ENCODE measurements at places on chromosomes 1 and 21.

DNA sequence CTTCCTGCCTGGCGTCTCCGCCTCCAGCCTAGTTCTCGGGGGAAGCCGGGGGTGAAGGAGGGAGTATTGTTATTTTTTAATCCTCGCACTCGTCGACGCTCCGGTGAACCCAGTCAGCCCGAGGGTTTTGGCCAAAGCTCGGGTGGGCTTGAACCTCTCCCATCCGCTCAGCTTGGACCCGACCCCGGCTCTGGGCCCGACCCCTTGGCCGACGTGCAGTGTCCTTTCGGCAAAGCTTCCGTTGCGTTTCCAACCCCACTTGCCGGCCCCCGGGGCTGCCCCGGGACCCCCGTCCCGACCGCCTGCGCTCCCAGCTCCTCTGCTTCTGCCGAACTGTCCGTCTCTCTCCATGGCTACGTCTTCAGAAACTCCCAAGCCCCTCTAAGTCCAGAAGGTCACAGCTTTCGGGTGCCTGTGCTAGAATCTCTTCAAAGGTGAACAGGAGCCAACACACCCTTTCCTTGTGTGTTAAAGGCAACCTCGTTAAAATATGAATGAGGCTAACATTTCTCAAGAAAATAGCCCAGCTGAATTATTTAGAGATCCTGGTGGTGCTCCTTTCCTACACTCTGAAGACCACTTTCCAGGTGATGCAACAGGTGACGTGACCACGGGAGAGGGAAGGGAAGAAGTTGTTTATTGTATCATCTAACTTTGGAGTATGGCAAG, 647 bp downstream of the DESI2 start:
- DNase-seq: peak; percentile 49

GRCh38 chr1:59554011-59554663, 257.2 kb downstream of the FGGY start:
- DNase-seq: no peak

- DNase-seq: no peak
These were observed 1.8 kb downstream of the SUMO3 start for GRCh38 chr21:44815852-44816628.

DNA sequence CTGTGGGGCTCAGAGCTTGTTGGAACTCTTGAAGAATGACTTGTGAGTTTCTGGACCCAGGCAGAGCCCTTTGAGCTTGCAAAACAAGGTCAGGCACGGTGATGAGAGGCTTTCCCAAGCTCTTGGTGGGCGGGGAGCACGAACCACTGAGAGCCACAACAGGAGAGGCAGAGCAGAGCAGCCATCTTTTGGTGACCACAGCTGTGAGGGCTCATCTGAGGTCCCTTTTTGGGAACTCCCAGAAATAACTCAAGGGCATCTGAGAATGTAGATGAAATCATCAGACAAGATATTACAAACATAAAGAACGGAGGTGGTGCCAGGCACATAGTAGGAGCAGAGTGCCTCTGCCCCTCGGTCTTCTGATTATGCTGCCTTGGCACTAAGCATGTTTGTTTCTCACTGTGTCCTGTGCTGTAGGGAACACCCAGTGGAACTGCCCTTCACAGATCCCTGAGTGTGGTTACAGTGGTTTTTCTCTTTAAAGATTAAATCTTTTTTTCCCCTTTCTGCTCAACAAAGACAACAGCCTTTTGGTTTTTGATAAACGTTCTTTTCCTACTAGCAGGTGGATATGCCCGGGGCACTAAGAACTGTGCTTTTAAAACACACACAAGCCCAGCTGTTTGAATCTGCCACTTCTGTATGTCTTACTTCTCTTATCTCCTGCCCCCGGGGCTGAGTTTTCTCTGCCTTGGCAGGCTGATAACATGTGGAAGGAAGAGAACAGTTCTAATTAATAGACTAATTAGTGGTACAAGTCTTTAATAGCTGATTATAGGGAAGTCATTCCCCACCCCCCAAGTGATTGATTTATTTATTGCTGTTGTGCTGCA, 37.7 kb downstream of the CD34 start:
- no peak for DNase-seq

DNA sequence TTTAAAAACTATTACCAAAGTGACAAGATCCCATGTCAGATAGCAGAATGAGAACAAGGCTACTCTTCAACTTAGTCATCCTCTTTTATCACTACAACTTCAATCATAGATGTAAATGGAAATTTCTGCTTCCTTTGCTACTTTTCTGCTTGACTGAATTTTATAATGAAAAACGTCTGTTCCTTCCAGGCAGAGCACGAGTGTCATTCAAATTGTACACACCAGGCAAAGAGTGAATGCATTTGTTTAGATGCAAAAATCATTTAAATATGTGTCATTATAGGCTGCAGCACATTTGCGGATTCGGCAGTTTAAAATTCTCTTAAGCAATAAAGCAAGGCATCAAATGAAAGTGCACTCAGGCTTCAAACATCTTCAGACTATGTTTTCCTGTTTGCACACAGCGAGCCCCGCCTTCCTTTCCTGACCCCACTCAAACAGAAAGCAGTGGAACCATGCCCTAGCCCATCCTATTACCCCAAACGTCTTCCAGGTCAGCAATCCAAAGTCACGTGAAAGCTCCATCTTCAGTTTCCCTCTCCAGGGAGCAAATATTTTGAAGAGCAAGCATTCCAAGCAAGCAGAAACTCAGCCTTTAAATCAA, 99.6 kb downstream of the APP start:
- DNase-seq: no peak

DNA sequence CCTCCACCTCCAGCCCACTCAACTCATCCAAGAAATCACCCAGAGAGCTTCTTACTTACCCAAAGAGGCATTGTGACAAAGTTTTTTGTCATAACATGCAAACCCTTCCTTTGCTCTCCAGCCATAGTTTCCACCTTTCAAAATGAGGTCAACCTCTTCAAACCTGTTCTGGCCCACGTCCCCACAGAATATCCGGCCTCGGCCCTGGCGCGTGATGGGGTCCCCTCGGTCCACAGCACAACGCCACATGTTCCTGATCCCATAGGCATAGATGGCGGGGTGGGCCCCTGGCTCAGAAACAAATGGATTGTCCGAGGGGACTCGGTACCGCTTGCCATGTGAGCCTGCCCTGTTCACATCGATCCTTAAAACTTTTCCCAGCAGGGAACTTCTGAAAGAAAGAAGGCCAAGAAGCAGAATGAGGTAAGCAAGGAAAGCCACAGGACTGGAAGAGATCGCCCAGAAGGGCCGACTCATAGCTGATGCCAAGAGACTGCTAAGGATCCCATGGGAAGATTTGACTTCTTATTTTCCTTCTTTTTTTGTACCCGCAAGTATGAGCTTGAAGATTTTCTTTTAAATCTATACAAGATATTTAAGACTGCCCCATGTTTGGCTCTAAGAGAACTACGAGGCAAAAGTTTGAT, 7.8 kb downstream of the HHIPL2 start:
- DNase-seq: no peak

GRCh38 chr21:39715804-39716397, 29.1 kb upstream of the IGSF5 start:
- no peak for DNase-seq

GRCh38 chr1:64525116-64525686, 55.3 kb downstream of the CACHD1 start:
- DNase-seq: no peak

- no peak for DNase-seq
These were observed 35.4 kb downstream of the LDLRAD2 start for GRCh38 chr1:21847223-21848205.

DNA sequence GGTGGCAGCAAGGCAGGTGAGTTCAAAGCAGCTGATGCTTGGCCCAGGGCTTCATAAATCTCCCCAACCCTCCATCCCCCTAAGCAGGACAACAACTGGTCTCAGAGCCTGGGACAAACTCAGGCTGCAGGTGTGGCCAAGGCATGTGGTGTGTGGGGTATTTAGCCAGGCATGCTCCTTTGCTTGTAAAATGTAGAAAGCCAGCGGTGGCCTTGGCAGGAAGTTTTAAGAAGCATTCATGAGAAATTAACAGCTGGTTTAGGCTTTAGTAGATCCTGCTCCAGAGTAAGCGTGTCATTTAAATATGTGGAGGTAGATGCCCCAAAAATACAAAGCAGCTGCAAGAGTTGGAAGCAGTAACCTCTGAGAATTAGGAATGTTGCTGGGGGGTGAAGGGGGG, 44.8 kb downstream of the NTPCR start:
- no peak for DNase-seq

GRCh38 chr1:156025876-156026275, 5.1 kb upstream of the SSR2 start:
- no peak for DNase-seq

DNA sequence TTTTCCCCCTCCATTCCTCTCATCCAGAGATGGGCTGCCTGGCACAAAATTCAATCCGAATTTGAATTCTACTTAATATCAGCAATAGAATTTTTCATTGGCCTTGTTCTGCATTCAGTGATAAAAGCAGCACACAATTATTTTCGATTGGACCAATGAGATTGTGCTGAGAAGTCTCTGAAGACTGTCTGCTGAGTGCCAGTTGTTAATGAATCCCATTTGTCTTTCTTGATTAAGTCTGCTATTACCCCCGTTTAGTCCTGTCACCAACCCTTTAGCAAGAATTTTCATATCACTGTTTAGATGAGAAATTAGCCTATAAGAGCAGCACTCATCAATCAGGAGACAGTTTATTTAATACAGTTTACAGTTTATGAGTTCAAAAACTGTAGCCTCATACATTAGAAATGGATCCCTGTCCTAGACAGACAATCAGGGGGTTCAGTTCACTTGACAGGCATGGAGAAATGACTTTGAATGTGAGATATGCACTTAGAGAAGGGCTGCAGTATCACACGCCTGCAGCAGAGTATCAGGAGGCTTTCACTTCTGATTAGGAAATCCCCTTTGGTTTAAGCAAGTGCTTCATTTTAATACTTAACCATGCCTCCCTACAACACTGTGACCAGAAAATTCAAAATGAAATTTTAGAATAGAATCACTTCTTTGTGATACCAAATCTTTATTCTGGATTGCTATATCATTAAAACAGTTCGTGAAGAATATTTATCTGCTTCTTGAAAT, 304.7 kb upstream of the PTBP2 start:
- no peak for DNase-seq

DNA sequence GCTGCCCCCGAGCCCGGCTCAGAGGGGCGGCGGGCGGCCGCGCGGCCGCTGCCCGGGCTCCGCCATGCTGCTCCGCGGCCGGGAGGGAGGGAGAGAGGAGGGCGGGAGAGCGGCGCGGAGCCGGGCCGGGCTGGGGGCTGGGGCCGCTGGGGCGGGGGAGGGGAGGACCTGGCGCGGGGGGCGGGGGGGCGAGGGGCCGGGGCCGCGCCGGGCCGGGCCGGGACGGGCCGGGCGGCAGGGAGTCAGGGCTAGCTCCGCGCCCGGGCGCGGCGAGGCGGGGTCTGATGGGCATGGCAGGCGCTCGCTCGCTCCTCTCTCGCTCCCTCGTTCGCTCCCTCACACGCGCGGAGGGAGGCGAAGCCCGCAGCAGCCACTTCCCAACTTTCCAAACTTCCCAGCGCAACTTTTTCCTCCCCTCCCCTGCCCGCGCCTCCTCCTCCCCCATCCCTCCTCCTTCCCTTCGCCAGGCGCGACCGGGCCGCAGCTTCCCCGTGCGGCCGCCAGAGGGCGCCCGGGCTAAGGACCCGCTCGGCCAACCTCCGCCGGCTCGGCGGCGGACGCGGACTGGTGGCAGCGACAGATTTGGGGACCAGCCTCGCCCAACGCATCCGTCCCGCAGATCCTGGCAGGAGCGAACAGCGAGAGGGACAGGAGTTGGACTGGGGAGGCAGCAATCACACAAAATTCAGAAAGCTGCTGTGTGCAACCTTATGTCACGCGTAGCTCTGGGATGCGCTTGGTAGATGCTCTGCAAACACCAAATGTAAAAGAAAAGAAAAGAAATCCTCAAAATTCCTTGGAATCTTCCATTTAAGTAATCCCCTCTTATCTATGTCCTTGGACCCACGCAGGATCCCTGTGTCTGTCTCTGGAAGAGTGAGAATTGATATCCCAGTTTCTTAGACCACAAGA, at the start of gene TRABD2B:
Gene TRABD2B, minus strand, starts transcription at position 97 of the 912 bp plus-strand sequence.
- DNase-seq: peak; percentile 14

GRCh38 chr21:41868062-41868710, 11.0 kb downstream of the PRDM15 start:
- DNase-seq: no peak

- DNase-seq: no peak
These were observed 104.8 kb downstream of the PAX7 start for GRCh38 chr1:18735224-18735997.

DNA sequence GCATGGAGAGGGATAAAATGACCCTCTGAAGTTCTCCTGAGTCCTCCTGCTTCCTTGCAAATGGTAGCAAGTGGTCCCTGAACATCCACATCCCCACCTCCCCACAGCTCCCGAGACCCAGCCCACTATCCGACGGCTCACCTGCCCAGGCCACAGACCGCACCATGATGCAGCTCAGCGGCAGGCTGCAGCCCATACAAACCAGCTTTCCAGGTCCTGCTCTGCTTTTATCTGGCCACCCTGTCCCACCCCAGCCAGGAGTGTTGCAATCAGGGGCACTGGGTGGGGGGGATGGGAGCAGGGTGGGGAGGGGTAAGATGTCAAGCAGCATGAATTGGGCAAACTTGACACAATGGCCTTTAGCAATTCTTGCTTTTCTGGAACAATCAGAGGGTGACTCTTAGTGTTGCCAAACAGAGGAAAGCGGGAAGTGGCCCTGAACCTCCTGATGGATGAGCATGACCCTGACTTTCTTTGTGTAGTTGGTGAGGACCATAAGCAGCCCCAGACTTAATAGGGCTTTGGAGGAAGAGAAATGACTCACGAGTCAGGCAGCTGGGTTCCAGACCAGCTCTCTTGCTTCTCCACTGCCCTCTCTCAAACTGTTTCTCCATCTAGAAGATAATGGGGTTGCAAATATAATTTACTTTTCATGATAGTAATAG, at the start of gene CHIT1:
Gene CHIT1, minus strand, starts transcription at position 203 of the 665 bp plus-strand sequence. Its CDS starts 37 bp downstream, at position 166.
- DNase-seq: no peak

DNA sequence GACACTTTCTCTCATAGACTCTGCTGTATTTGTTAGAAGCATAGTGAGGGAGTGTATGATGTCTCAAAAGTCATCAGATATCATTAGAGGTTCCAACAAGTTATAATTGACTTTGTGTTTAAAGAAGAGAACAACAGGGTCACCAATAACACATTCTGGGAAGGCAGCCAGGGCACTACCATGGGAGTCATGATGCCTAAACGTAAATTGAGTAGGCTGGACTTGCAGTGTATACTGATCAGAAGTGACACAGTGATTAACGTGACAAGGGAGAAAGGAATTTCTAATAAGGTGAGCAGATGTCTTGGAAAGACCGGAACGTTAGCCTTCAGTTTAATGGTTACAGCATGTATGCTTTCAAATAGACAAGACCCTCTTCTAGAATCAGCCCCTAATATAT, 973.2 kb downstream of the NCAM2 start:
- no peak for DNase-seq

- DNase-seq: no peak
These were observed 107.5 kb downstream of the NEK7 start for GRCh38 chr1:198264282-198264681.

DNA sequence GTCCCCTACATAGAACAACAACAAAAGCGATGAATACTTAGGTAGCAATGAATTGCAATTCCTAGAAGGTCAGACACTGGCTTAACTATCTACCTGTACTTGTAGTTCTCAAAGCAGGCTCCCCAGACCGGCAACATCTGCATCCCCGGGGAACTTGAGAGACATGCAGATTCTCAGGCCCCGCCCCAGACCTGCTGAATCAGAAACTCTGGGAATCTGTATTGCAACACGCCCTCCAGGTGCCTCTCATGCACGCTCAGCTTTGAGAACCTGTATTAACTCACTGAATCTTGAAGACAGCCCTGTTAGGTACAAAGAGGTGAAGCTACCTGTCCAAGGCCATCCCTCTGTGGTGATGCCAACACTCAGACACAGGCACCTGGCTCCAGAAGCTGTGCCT, 128.1 kb downstream of the KAZN start:
- DNase-seq: no peak

GRCh38 chr1:81053826-81054225, 746.9 kb upstream of the ADGRL2 start:
- no peak for DNase-seq

GRCh38 chr21:29195981-29196669, 65.7 kb downstream of the MAP3K7CL start:
- no peak for DNase-seq

All from anterior cingulate cortex (tissue), 58 donors.